NCI-H510A (cell line): ENCODE measurements at places on chromosomes 2 and 18.

- peak; percentile 37 for DNase-seq
These were observed 116.0 kb downstream of the TNS1 start for GRCh38 chr2:217886720-217887309.

DNA sequence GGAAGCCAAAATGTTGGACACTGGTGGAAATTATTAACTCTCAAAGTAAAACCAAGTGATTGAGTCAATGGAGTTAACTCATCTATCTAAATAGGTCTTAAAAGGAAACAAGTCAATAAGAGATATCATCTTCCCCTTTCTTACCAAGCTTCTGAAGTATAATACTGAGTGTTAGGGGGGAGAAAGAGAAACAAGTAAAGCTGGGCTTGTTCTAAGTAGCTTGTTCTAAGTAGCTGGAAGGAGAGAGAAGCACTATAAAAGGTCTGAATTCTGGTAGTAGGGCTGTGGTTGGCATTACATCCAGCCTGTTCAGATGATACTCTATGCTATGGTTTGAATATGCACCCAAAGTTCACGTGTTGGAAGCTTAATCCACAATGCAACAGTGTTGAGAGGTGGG is 26.8 kb downstream of the YES1 start:
- DNase-seq, result no peak

- DNase-seq, result no peak
These were observed 886.0 kb upstream of the CDH2 start for GRCh38 chr18:29062921-29063320.

GRCh38 chr2:117918608-117919007 is 95.3 kb downstream of the CCDC93 start:
- DNase-seq, result no peak

GRCh38 chr2:195574312-195574711 is 82.7 kb upstream of the SLC39A10 start:
- DNase-seq, result no peak

- DNase-seq, result no peak
These were observed 26.1 kb upstream of the PIEZO2 start for GRCh38 chr18:11175266-11175979.

GRCh38 chr2:17149945-17150344 is 368.3 kb downstream of the RAD51AP2 start:
- DNase-seq, result no peak

GRCh38 chr2:133303150-133303549 is 265.1 kb downstream of the NCKAP5 start:
- DNase-seq, result no peak

- DNase-seq, result no peak
These were observed 105.4 kb upstream of the MMADHC start for GRCh38 chr2:149692961-149693396.

GRCh38 chr2:136407117-136407951 is 289.4 kb upstream of the CXCR4 start:
- no peak for DNase-seq

- DNase-seq, result no peak
These were observed 226.1 kb downstream of the TWIST2 start for GRCh38 chr2:239073745-239074530.

- DNase-seq, result no peak
These were observed 103.6 kb downstream of the STK39 start for GRCh38 chr2:168143813-168144212.

- no peak for DNase-seq
These were observed 104.1 kb upstream of the ITGA6 start for GRCh38 chr2:172323256-172323655.

- no peak for DNase-seq
These were observed 27.6 kb downstream of the MRPL35 start for GRCh38 chr2:86226636-86227520.

- DNase-seq, result no peak
These were observed 15.5 kb upstream of the DUSP19 start for GRCh38 chr2:183063083-183063482.

DNA sequence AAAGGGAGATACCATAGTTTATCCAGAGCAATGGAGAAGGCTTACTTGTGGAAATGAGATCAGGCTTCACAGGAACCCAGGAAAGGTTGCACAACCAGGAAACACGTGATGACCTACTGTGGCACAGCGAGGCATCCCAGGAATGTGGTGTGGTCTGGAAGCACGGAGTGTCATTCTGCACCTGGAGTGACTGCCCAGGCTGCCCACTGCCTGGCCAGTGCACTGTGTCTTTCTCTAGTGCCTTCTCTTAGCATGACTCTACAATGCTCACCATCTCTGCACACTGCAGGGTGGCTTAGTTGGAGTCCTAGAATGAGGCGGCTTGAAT is 48.9 kb downstream of the CHST9 start:
- no peak for DNase-seq

DNA sequence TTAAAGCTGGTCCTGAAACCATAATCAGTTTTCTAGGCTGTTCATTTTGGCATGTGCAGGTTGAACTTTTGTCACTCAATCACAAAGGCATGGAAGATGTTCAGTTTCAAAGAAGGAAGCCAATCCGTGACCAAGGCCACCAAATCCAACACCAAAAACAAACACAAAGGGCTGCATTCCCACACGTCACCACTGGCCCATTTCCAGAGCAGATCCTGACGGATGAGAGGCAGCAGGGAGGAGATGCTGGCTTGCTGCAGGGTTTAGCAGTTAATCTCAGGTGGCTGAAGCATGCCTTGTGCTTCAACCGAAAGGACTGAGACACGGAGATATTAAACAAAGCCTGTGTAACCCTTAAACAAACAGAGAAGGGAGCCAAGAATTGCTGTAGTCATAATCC is 191.9 kb upstream of the CTAGE1 start:
- DNase-seq, result no peak

DNA sequence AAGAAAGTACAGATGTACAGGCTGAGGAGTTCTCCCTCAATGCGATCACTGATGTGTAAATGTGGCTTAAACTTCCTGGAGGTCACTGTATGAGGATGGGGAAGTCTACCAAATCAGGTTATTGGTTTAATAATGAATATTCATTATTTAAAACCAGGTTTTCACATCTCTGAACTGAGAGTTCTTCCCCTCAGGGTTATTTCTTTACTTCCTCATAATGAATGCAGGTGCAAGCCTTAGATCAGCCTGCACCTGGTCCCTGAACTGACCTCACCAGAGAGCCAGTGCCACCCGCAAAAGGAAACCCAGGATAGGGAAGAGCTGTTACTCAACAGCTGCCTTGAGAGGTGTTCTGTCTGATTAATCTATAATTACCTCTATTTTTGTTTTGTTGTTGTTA is 369.0 kb downstream of the EPHA4 start:
- no peak for DNase-seq

DNA sequence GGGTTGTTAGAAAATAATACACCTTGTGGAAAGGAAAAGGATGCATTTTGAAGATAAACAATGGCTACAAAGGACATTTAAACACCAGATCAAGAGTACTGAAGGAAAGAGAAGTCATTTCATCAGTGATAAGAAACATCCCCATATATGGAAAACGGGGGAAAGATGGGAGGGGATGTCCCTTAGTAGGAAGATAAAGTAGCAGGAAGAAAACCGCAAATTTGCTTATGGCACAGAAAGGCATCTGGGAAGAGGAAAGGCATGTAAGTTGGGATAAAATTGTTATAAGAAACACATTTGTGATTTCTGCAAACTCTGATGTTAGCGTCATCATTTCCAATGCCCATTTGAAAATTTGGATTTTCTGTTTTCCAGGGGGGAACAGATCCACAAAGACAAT is 10.5 kb upstream of the LYPD1 start:
- DNase-seq, result no peak

GRCh38 chr2:201699416-201699815 is 972 bp upstream of the MPP4 start:
- no peak for DNase-seq

DNA sequence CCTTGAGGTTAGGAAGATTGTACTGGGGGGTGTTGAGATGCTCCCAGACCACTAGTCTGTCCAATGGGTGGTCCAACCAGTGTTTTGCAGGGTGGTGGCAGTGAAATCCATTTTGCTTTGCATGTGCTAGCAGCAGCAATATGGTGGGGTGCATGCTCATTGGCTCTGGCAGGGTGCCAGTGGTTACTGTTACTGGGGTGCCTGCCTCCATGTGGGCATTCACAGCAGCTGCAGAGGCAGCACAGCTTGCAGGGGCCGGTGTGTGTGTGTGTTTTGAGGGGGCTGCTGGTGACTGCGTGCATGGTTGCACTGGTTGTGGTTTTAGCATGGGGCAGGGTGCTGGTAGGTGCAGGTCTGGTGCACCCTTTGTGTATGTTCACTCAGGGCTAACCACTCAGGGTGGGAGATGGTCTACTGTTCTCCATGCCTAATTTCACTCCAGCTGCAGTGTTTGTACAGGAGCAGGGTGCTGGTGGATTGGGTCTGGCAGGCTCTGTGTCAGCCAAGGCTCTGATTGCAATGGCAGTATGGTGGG is 265.4 kb downstream of the NUP35 start:
- DNase-seq, result no peak

GRCh38 chr2:96108151-96108540 is 8.2 kb downstream of the ADRA2B start:
- DNase-seq, result no peak

DNA sequence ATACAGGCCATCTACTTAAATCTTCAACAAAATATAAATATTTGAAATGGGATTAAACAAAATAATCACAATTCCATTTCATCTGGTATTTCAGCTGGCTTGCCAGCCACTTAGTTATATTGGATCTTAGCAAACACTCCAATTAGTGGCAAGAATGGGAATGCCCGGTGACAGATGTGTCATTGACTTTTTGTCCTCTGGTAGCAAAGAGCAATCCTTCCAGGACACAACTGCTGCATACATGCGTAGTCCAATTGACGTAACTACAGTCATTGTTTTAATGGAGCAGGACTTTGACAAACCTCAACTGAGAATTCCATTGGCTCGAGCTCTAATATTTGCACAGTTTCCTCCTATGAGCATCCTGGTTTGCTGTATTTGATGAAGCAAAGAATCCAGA is 69.9 kb downstream of the RNF152 start:
- no peak for DNase-seq

DNA sequence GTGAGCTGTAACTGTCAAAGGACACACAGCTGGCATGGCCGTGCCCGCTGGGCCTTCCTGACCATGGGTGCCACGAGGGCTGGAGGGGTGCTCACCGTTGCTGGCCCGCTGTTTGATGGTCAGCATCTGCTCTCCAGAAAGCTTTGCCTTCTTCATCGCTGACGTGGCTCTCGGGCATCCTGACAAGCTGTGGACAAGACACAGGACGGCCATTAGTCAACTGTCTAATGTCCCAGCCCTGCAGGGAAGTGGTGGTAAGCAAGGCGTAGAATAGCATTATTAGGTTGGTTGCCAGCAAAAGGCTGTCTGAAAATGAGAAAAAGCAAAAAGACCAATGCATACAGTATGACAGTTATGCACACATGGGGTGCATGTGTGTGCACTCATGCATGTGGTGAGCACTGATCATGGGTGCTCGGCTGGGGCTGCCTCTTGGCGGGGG is 64.7 kb upstream of the PXDN start:
- no peak for DNase-seq

DNA sequence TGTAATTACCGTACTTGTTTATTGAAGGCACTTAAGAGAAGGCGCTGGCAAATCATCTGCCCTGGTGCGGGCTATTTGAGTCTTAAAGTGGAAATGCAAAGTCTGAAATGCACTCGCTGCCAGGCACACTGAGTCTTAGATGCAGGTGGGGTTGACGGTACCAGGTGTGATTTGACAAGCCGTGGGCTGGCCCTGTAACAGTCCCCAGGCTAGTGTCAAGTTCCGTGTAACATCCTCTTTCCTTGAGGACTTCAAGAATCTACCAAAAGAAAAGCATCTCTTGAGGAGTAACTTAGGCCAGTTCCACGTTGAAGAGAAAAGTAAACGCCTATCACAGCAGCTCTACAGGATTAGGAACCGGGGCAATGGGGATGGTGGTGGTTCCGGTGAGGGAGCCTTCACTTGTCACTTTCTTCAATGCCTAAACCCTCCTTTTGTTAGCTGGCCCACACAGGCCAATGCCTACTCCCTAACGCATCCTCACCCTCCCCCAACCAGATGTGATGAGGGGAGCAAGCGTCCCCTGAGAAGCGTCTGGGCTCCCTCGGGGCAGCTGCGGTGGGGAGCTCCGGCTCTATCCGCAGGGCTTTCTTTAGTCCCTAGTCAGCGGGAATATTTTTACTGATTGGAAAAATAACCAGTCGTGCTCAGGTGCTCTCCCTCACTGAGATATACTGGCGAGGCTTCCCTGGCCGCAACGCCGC is 1.5 kb upstream of the UGP2 start:
- DNase-seq, result no peak

DNA sequence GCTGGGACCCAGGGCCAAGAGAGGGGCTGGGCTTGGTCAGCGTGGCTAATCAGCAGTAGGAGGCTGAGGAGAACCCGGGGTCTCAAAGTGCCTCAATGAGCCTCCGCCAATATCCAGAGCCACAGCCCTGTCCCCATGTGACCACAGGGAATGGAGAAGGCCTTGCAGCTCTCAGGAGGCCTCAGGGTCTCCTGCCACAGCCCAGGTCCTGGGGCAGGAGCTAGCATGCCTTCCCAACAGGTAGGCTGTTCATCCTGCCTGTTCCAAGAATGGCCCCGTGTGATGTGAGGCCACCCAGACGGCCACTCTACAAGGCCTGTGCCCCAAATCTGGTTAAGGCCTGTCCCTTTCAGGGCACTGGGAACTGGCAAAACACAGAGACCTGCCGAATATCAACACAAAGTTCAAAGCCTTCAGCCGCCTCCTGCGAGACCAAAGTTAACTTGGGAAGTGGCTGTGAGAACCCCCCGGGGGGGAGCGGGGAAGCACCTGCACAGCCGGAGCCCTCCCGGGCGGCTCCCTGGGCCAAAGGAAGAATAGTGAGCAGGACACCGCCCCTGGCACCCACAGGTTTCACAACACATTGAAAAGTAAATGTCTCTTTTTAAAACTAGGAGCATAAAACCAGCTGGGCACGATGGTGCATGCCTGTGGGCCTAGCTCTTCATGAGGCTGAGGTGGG is 4.5 kb upstream of the LIMS2 start:
- DNase-seq, result no peak

DNA sequence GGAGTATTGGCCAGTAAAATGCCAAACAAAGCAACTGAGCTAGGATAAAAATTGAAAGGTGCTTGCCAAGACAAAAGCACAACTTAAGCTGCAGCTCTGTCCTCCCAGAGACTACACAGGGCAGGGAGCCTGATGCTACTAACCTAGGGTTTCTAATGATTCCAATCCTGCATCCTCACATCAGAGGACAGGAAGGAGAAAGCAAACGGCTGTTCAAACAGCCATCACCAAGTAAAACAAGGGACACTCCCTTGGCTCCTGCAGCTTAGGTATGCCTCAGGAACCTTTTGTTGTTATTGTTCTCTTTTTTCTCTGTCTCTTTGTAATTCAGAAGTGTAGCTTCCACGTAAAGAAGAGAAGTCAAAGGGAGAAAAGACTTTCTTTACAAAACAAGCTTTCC is 99.5 kb downstream of the TCF4 start:
- DNase-seq, result peak; percentile 4

DNA sequence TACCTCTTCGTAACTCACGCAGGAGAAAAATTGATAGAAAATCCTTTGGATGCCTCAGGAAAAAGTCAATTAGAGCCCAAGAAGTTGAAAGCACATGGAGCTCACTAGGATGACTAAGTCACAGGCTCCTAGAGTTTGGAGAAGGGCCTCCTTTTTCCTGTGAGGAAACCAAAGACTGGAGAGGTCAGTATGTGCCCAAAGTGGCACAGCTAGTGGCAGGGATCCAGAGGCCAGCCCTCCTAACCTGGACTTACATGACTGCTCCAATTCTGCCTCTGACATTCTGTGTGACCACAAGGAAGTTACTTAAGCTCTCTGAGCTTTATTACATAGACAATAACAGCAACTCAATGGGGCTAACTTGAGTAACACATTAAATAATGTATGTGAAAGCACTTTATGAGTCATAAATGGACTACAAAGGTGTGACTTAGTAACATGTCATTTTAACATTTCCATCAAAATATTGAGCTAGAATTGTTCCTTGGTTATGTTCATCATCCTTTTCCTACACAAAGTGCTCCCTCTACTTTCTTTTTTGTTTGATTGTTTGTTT is 91.6 kb downstream of the DHRS9 start:
- no peak for DNase-seq
